Fibroblast of the aortic adventitia (primary cell): ENCODE measurements at places on chromosomes 1 and 21.

DNA sequence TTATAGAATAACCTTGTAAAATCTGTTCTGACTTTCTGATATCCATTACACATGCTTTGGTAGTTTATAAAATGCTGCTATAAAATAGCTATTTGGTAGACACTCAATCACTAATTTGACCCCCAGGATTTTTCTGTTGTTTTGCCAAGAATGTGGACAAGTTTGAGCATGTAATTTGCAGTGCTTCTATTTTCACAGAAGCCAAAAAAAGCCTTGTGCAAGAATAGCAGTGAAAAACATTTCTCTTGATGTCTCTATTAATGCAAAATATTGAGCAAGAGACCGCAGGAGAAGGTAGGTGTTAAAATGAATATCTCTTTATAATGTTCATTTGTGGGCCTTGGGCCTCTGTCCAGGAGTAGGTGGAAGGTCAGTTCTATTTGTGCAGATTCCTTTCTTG, 22.5 kb downstream of the MAP3K7CL start:
- DNase-seq, result no peak

DNA sequence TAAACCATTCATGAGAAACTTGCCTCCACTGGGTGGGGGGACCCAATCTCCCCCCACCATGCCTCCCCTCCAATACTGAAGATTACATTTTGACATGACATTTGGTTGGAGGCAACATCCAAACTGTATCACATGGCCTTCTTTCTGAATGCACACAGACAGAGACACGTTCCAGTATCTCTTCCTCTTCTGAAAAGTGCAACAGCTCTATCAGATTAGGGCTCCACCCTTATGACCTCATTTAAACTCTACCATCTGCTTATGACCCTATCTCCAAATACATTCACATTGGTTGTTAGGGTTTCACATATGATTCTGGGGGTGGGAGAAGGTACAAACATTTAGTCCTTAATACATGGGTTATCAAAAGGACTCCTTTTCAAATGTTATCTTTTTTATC, 481.8 kb upstream of the NFIA start:
- no peak for DNase-seq

DNA sequence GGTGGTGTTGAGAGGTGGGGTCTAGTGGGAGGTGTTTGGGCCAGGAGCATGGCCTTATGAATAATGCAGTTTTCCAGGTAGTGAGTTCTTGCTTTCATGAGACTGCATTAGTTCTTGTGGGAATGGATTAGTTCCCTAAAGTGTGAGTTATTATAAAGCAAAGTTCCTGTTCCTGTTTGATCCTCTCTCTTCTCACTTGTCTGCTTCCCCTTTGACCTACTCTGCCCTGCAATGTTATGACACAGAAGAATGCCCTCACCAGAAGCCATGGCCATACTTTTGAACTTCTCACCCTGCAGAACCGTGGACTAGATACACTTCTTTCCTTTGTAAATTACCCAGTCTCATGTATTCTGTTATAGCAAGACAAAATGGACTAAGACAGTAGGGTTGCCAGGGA, 53.6 kb downstream of the MAP3K7CL start:
- DNase-seq, result no peak

GRCh38 chr1:159911326-159912070, 11.5 kb upstream of the CFAP45 start:
- no peak for DNase-seq

DNA sequence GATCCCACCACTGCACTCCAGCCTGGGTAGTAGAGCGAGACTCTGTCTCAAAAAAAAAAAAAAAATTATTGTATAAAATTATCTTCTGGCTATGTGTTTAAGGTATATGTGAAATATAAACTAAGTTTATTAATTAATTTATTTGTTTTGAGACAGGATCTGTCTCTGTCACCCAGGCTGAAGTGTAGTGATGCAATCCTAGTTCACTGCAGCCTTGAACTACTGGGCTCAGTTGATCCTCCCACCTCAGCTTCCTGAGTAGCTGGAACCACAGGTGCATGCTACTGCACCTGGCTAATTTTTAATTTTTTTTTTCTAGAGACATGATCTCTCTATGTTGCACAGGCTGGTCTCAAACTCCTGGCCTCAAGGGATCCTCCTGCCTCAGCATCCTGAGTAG, 67.9 kb downstream of the RD3 start:
- no peak for DNase-seq

GRCh38 chr1:11365744-11366387, 92.9 kb downstream of the UBIAD1 start:
- no peak for DNase-seq
